ENCODE measurements at places on chromosomes 11 and 22.

DNA sequence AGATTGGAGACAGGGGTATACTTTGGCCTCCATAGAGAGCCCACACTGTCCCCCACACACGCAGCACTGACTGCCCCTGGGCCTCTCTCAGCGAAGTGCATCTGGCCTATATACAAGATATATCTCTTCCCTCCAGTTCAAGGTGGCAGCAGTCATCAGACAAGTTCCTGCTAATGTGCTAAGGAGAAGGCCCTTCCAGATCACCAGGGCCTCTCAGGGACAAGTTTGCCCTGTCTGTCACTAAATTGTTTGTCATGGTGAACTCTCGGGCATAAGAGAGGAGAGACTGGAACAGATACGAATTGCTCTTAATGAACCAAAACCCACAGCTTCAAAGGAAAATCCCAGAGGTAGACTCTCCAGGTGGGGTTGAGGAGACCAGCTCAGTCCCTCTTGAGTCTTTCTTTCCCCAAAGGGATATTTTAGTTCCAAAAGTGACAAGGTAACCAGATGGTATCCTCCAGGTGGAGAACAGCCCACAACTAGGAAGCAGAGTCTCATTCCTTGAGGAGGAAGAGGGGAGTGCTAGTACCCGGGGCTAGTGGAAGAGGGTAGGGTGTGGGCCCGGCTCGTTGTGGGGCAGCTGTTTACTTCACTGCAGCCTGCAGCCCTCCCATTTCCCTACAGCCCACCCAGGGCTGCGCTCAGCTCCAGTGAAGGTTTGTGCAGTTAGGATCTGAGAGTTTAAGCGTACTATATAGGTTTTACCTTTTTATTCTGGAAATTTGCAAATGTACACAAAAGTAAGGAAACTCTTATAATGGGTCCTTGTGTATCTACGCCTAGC, 2.2 kb upstream of the SLC35C1 start:
- no peak for DNase-seq

DNA sequence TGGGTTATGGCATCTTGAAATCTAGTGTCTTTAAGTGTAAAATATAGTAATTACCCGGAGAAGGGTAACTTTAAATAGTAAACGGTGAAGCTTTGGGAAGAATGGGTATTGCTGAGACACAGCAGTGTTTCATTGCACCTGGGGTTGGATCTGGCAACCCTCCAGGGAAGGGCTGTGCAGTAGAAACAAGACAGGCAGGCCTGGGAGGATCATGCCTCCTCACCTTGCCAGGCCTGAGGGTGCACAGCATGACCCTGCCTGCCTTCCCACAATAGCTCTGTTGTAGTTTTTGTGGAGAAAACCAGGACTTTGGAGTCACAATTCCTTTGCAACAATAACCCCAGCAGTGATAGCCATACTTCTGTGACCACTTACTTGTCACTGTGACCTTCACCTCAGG, 64.6 kb upstream of the ADSL start:
- no peak for DNase-seq

DNA sequence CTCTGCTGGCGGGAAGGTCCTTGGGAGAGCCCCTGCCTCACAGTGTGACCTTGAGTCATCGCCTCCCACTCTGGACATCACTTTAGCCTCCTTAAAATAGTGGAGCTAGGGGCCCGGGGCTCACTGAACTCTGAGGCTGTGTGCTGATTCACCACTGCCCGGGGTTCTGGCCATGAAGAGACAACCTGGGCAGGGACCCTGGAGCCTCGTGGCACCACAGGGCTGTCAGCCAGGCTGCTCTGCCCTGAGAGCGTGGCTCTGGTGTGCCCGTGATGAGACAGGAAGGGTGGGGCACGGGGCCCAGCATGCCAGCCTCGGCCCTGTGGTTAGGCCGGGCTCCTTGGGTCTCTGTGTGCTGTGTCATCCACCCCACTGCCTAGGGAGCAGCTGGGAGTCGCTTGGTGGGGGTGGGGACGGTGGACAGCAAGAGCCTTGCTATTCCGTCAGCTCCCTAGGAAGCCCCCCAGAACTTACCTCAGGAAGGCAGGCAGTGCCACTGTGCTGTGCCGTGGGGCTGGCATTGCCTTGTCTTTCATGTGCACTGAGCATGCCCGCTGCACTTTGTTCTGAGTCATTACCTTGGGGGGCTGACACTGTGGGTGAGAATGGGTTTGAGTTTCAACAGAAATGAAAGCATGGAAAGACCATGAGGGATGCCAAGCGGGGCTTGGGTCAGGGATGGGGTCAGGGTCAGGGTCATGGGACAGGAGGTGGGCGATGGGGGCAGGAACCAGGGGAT, 31.7 kb downstream of the TPCN2 start:
- peak; percentile 33 for DNase-seq

GRCh38 chr22:41184679-41185078, 20.4 kb upstream of the L3MBTL2 start:
- no peak for DNase-seq

DNA sequence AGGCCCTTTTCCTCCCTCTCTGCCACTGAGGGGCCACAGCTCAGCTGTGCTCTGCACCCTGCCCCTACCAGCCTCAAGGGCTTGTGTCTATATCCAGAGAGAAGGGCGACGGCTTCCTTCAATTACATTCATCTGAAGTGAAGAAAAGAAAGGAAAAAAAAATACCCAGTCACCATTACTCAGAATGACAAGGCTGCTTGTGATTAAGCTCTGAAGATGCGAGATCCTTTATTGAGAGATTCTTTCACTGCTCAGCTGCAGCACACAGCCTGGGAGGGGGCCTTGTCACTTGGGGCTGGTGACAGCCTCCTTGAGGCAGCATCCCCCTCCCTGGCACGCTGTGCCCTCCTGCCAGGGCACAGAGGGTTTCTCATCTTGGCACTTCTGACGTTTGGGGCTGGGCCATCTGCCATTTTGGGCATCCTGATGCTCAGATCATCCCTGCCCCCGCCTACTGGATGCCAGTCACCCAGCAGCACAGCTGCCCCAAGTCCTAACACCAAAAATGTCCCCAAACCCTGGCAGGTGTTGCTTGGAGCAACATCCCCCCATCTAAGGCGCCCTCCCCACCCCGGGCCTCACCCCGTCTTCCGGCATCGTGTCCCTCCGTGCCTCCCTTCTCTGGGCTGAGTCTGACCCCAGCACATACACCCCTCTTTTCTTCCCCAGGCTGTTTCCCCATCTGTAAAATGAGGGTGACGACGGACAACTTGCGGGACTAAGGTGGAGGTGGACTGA, 1394.7 kb downstream of the BRD1 start:
- DNase-seq: no peak

GRCh38 chr11:7486781-7487140, 1.5 kb downstream of the OLFML1 start:
- no peak for DNase-seq

DNA sequence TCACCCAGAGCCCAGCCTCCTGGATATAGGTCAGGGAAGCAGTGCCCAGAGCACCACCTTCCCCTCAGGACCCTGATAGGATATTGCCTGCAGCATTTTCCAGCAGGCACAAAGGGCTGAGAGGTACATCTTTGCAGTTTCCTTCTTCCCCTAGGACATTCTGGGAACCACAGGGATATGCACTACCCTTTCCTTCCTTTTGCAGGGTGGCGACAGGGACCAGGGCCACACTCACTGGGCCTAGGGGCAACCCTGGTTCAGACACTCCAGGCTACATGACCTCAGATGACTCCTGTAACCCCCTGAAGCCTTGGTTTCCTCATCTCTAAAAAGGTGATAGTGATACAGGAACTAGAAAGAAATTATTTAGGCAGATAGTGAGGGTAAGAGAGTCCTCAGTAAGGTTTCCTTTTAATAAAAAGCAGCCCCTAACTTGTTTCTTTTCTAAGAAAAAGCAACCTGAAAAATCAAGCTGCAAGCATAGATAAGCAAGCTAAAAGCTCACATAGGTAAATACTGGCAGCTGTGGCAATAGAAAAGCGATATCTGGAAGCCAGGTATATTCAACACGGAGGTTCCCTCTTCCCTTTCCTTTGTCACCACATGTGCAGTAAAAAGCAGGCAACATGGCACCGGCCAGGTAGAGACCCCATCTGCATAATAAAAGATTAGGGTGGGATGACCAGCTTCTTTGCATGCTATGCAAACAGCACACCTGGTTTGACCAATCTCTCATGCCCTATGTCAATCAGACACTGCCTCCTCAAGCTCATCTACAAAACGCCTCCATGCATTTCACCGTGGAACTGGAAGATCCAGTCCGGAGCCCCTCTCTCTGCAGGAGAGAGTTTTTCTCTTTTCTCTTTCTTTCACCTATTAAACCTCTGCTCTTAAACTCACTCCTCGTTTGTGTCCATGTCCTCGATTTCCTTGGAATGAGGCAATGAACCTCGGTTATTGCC, 13.2 kb upstream of the MRGPRX2 start:
- no peak for DNase-seq

DNA sequence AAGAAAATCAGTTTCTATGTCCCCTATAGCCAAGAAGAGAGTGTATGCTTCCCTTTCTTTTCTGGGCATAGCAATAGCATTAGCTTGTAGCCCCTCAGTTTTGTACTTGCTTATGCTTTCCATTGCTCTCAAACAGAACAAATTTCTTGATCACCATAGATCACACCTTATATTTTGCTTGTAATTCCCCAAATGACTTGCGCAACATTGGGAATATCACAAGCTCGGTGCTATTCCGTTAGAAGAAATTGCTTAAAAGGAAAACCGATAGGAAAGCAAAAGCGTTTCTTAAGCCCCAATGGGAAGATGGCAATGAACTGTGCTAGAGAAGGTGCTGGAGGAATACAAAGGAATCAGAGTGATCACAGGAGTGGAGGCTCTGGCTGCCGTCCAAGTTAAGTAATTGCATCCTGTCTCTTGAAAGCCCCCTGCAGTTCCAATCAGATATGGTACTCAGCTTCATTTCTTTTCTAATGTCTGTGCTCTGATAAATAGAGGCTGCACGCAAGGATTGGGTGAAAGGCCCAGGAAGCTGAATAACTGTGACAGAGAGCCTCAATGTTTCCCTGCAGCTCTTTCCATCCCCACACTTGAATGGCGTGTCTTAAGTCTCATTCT, 182.1 kb upstream of the KIRREL3 start:
- DNase-seq: no peak

- DNase-seq: no peak
Observed at GRCh38 chr11:81365496-81365895, 1368.2 kb downstream of the FAM181B start.

GRCh38 chr22:46660604-46661201, 40.5 kb downstream of the GRAMD4 start:
- peak; percentile 41 for DNase-seq

DNA sequence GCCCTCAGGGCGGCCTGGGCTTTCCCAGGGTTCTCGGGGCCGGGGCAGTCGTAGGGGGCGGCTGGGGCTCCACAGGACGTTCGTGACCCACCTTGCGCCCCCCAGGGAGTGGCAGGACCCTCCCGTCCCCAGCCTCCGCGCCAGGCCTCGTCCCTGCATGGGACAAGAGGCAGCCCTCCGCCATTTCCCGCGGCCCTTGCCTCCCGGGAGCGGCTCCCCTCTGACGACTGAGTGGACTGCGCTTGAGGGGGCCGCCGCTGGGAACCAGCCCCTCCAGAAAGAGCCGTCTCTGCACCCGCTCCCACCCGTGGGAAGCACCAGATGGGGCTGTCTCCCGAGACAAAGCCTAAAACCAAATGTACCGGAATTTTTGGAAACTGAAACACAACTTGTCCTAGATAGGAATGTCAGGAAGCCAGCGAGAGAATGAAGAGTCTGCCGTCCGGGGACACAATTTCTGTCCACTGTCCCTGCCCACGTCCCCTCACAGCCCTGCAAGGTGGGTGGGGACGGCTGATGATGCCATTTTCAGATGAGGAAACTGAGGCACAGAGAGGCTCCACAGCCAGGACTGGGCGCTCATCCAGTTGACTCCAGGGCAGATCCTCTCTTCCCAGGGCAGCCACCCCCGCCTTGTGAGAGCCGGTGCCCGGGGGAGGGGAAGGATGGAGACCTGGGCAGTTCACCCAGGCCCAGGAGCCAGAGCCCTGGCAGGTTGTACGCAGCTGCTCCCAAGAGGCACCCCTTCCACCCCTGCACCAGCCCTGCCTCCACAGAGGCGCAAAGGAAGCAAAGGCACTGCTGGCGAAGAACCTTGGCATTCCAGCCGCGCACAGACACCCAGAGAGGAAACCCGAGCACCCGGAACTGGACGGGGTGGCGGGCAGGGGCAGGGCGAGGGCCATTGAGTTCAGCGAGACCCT, 18.1 kb upstream of the PICK1 start:
- no peak for DNase-seq

- DNase-seq: no peak
Observed at GRCh38 chr22:30647536-30647935, 12.0 kb downstream of the SLC35E4 start.

GRCh38 chr11:78797559-78797958, 222.9 kb upstream of the NARS2 start:
- DNase-seq: no peak

DNA sequence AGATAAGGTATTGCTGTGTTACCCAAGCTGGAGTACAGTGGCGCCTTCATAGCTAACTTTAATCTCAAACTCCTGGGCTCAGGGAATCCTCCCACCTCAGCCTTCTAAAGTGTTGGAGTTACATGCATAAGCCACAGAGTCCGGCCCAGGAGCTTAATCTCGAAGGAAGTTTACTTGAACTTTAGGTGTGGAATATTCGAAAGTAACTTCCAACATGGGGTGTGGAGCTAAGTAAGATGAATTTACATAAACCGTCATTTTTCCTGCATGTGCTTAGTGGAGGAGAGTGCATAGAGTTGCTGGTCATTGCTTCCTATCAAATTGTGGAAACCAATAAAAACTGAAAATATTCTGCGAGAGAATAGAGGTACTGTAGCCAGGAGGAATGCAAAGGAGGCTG, 1.5 kb downstream of the ATG13 start:
- DNase-seq: no peak

DNA sequence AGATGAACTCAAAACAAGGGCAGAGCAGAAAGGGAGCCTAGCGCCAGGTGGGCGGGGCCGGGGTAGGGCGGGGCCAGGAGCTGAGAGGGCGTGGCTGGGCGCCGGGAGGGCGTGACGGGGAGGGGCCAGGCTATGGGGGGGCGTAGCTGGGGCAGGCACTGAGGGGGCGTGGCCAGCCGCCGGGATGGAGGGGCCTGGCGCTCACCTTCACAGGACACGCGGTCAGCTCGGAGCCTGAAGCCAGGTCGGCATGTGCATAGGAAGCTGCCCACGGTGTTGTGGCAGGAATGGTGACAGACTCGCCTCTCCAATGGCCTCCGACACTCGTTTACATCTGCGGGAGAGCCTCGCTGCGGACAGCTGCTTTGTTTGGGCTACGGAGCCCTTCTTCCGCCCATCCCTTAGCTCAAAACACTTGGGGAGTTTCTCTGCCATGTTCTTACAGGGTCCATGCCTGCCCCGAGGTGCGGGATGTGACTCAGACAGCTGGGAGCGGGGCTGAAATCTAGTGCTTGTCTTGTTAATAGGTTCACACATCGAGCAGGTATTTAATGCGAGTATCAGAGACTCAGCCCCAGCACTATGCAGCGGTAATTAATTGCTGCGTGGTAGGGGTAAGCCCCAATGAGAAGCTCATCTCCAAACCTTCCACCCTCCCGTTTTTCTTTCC, 13.4 kb downstream of the VWCE start:
- DNase-seq: no peak

GRCh38 chr11:100682247-100682969, 4.7 kb upstream of the ARHGAP42 start:
- no peak for DNase-seq

GRCh38 chr11:120381401-120381800, 45.2 kb downstream of the ARHGEF12 start:
- DNase-seq: no peak
